ENCODE measurements at places on chromosomes 11 and 22. TPM values are rescaled to one million over a fixed set of nuclear protein-coding genes. Genes with fewer than 3 reads are reported as not detected.
A peak's percentile ranks its signal among the peaks of the same experiment; 100 is the strongest.

Gene CRYBA4
- total RNA-seq, result not detected

Gene OR6A2
- 0.68 TPM for total RNA-seq

DNA sequence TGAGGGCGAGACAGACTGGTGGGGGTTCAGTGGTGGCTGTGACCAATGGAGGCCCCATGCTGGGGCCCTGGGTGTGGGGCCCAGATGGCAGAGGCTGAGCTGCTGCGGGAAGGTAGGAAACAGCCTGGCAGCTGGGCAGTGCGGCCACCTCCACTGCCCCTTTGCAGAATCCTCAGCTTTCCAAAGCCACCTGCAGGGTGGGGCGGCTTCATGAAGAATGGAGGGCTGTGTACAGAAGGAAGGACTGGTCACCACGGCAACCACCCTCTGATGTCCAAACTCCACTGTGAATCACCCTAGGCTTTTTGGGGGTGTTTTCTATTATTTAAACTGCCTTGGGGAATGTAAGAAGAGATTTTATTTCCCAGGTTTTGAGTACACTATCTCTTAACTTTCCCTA lies 166.3 kb upstream of the NAV2 start:
- DNase-seq, result no peak

DNA sequence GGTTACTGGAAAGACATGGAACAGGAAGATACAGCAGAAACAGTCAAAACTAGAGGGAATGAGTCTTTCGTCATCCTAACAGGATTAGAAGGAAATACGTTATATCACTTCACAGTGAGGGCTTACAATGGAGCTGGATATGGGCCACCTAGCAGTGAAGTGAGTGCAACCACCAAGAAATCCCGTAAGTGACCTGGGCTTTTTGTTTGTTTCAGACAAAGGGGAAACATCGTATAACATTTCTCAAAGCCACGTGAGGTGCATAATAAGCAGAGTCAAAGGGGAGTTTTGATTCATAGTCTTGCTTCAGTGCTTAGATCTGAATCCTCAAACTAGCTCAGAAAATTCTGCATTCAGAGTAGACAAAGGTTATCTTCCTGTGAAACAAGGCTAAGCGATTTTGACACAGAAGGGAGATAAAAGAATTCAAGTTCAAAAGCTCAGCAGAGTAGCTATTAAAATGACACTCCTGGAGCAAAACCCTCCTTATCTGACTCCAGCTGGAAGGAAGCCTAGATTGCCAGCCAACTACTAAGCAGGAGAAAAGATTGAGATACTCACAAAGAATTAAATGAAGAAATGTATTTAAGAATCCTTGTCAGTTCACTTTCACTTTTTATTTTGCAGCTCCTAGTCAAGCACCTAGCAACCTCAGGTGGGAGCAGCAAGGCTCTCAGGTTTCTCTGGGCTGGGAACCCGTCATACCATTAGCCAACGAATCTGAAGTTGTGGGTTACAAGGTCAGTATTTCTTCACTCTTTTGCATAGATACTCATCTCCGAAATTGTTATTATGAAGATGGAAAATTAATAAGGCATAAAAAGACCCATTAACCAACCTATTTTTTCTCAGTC lies 346.4 kb upstream of the ARHGAP42 start:
- peak; percentile 38 for DNase-seq

Gene KCNJ4
- total RNA-seq, result not detected

DNA sequence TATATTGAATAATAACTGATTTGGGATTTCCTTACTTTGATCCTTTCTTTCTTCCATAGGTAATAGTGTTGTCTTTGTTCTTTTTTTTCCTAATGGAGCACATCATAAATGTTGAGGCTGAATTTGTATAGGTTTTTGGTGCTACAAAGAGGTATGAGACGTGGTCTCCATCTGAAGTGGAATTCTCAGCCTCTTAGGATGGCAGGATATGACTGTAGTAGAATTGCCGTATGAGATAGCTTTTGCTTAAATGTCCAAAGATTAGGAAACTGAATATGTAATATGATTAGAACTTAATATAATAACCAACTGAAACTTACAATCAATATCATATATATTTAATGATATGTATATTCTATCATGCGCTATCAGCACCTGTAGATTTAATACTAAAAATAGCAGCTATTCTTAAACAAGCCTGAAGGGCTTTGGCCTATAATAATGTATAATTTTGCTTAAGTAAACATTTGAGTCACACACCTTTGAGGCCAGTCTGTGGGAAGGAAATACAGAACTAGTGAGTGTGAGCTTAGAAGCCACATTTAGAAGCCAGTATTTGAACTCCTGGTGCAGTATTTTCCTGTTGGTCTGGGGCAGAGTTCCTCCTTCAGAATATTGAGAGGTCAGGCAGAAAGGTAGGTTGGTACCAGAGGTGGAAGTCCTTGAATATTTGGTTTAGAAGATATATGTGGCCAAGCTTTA lies 62.6 kb downstream of the SWAP70 start:
- DNase-seq, result peak; percentile 75

GRCh38 chr11:57458410-57459163 lies 1.7 kb upstream of the RTN4RL2 start:
- DNase-seq, result no peak

Gene STT3A
- total RNA-seq, result 206 TPM

DNA sequence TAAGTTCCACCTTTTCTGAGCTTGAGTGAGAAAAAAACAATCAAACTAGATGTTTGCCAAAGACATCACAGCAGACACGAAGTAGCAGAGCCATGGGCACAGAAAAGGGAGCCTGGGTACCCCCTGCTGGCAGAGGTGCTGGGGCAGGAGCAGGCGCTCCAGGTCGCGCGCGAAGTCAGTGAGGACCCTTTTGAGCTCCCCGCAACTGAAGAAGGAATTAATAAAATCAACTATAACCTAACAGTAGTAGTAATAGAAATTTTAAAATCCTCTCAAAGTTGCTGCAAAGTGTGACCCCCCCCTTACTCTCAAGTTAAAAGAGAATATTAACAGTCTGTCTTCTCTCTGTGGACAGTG lies 20.0 kb upstream of the PARVB start:
- DNase-seq, result no peak

DNA sequence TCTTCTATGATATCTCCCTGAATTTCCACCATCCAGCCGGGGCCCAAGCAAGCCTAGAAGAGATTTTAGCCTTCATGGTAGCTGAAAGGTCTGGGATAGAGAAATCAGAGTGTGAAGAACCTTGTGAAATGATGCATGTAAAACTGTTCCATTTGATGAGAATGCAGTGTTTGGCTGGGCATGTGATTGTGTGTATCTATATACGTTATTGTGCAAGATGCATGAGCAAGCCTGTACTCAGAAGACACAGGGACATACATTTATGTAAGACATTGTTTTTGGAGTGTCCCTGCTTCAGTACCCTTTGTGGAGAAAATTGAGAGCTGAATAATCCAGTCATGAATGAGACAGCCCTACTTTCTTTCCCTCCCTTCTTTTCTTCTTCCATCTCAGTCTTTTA lies 15.2 kb upstream of the OR52K2 start:
- DNase-seq, result no peak

- no peak for DNase-seq
Observed at GRCh38 chr22:35314161-35314942, 14.7 kb downstream of the TOM1 start.

Measured in mammary epithelial cell (primary cell).